ENCODE measurements at places on chromosomes 7 and 10.

GRCh38 chr7:95596198-95597063 lies at the start of gene PDK4:
TSS of gene PDK4 (minus strand) at chr7:95596516. CDS start at chr7:95596293, 223 bp downstream.
- DNase-seq = no peak

DNA sequence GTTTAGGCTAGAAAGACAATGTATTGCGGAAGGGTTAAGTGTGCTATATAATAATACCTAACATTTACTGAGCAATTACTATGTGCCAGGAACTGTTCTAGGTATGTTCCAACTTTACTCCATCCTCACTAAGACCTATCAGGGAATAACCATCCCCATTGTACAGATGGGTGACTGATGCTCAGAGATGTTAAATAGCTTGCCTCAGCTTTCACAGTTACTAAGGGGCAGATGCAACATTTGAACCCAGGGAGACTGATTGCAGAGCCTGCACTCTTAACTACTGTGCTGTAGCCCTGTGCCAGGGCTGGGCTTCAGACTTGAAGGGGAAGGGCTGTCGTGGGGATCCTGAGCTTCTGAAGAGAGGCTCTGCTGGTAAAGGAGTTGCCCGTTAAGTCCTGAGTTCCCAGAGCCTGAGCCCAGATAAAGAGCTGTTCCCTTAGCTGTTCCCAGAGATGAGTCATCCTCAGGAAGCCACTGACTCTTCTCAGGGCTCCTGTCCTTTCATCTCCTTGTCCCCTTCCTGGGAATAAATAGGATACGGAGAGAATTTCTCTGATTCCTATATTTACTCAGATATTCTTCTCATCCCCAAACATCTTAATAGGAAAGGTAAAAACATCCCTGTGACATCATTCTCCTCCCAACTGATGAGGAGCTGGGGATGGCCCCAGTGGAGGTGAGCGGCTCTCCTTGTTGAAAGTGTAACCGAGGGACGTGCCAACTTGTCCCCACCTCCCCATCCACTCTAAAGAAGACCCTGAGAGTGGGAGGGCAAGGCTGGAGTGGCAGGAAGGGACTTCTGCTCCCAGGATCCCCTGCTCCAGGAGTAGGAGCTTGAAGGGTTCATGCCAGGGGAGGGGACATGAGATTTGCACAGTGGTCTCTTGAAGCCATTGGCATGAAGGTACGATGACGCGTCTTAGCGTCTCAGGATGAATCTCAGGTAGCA lies 28.0 kb upstream of the HABP2 start:
- DNase-seq = no peak

DNA sequence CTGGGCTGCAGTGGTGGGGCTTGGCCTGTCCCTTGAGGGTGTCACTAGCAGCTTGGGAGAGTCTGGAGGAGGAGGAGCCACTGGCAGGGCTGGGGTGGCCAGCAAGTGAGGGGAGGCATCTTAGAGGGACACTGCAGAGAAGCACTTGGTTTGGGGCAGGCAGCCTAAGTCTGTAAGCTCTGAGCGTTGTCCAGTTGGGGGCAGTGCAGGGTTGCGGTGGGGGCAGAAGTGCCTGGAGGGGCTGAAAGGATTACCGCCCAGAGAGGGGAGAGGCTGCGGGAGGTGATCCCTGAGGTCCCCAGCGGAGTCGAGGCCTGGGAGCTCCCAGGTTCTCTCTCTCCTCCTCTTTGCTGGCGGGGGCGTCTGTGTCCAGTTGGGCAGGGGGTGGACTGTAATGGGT lies 7.4 kb downstream of the ADCYAP1R1 start:
- DNase-seq = no peak

- no peak for DNase-seq
Measured at GRCh38 chr7:157124690-157125089, 14.0 kb upstream of the UBE3C start.
